Osteoblast (primary cell): ENCODE measurements at places on chromosomes 1 and 21. TPM values are rescaled to one million over a fixed set of nuclear protein-coding genes. Genes with fewer than 3 reads are reported as not detected.

GRCh38 chr1:223180731-223181321 is 37.8 kb upstream of the TLR5 start:
- no peaks in the 10 kb centered on the region for H3K36me3 ChIP-seq
- no peak for DNase-seq
- no peak overlapping the region for H3K4me3 ChIP-seq

- H3K4me3 ChIP-seq, result no peak overlapping the region
- no peaks in the 10 kb centered on the region for H3K36me3 ChIP-seq
- peak; percentile 35 for DNase-seq
- H3K4me1 ChIP-seq, result no peaks in the 10 kb centered on the region
Measured at GRCh38 chr1:7539769-7540175, 231.3 kb upstream of the VAMP3 start.

GRCh38 chr21:42941696-42942085 is 16.3 kb upstream of the ERVH48-1 start:
- no peaks in the 10 kb centered on the region for H3K27me3 ChIP-seq
- H3K27ac ChIP-seq, result no peak overlapping the region
- no peak for DNase-seq

DNA sequence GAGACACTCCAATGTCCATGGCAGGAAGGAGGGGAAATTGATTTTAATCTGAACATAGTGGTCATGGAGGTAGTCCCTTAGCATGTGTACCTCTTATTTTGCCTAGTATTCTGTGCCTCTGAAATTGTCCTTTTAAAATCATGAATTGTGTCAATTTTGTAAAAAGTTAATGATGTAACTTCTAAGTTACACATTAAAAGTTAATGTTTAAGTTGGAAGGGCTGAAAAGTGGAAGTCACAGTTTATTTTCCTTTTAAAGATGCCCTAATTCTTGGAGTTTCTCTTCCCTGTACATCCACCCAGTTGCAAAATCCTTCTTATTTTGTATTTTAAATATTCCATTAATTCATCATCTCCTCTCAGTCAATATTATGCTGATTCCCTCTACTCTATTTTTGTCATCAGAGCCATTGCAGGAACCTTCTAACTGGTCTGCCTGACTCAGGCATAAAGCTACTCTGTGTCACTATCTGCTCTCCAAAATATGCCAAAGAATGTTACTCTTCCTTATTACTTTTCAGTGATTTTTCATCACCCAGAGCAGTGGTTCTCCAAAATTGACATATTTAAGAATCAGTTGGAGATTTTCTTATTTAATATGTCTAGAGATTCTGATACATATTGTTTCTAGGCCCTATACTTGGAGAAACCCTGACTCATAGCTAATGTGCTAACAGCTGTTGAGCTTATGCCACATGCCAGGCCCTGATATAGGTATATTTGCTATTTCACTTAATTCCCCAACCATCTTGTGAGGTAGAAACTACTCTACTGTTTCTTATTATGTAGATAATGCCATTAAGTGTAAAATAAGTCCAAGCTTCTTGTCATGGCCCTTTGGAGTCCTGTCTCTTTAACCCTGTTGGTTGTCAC is 5.1 kb downstream of the HOOK1 start:
- no peaks in the 10 kb centered on the region for H3K4me1 ChIP-seq
- no peak overlapping the region for H3K4me3 ChIP-seq
- no peaks in the 10 kb centered on the region for H3K36me3 ChIP-seq
- no peak overlapping the region for H3K27ac ChIP-seq

DNA sequence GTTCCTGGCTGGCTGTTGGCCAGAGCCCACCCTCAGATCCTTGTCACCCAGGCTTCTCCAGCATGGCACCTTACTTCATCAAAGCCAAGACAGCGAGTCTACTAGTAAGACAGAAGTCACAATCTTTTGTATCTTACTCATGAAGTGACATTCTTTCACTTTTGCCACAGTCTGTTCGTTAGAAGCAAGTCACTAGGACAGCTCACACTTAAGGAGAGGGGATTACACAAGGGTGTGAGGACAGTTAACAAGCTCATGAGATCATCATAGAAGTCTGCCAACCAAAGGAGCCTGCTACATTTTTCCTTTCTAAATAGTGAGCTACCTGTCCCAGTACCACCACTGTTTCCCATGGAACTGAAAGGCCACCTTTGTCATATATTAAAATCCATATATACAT is 61.5 kb downstream of the PACC1 start:
- H3K4me3 ChIP-seq, result no peak overlapping the region
- no peak overlapping the region for H3K27ac ChIP-seq
- peaks cover 10% of the 10 kb centered on the region for H3K36me3 ChIP-seq
- H3K27me3 ChIP-seq, result no peaks in the 10 kb centered on the region
- DNase-seq, result no peak

GRCh38 chr1:226995365-226996332 is 55.6 kb downstream of the COQ8A start:
- no peaks in the 10 kb centered on the region for H3K4me1 ChIP-seq
- H3K4me3 ChIP-seq, result no peak overlapping the region
- H3K27ac ChIP-seq, result no peak overlapping the region
- peaks cover 12% of the 10 kb centered on the region for H3K36me3 ChIP-seq
- H3K27me3 ChIP-seq, result no peaks in the 10 kb centered on the region
- DNase-seq, result no peak

DNA sequence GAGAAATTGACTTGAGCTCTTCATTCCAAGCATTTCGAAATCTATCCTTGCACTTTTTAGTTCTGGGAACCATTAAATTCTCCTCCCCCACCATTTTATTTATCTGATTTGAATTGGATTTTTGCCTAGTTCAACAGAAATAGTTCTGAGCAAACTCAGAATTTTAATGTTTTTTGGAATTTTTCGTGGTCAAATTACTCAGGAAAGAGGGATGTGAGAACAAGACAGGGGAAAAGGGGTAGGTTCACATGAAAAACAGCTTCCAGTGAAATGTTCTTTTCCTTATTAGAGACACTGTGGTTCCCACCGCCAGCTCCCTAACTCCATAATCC is 5.7 kb upstream of the ZNF697 start:
- H3K4me3 ChIP-seq, result no peak overlapping the region
- peaks cover 3% of the 10 kb centered on the region for H3K27me3 ChIP-seq
- H3K27ac ChIP-seq, result no peak overlapping the region

DNA sequence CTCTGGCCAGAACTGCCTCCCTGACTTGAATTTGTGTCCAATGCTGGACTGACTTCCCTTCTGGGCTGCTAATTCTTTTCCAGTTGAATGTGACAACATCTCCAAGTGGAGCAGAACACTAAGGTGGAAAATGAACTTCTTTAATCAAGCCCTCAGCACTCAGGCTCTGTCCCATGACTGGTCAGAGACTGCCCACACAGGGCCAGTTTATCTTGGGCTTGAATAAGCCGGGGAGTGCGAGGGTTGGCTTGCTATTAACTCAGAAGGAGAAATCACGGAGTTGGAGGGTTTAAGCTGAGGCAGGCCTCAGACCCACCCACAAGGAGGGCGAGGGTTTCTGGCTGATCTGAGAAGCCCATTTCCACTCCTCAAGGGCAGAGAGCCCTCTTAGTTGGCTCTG is 12.4 kb downstream of the KCNA10 start:
- H3K27ac ChIP-seq, result no peak overlapping the region
- no peak overlapping the region for H3K4me3 ChIP-seq

DNA sequence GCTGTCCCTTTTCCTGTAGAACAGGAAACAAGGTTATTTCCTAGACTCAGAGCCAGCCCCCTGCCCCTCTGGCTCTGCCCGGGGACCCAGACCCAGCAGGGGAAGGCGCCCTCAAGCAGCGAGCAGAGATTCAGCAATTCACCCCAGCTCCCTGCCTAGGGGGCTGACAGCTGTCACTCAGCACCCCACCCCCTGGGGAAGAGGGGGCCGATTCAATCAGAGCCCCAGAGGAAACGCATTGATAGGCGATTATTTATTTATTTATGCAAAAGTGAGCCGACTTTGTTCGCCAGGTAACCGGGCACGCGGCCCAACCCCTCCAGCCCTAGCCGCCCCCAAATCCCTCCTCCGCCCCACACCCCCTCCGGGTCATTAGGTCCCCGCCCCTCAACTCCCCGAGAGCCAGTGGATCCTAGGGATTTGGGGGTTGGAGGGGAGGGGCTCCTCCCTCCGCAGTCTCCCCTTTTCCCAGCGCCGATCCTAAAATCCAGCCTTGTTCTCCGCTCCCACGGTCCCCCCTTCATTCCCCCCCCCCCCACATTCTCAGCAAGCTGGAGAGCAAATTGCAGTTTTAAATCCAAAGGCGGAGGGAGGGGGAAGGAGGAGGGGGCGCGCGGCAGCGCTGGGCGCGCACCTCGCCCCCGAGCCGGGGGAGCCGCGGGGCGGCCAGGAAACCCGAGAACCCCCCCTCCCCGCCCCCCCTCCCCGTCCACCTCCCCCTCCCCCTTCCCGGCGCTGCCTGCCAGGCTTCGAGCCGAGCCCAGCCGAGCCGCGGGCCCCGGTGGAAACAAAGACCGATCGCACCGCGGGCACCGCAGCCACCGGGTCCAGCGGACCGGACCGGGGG is 1.3 kb downstream of the AHDC1 start:
- H3K4me1 ChIP-seq, result peaks cover 41% of the 10 kb centered on the region
- peak overlapping the region; percentile 87 for H3K4me3 ChIP-seq
- no peaks in the 10 kb centered on the region for H3K27me3 ChIP-seq

GRCh38 chr1:24294716-24295371 is 24.3 kb upstream of the GRHL3 start:
- peak overlapping the region; percentile 72 for H3K27ac ChIP-seq
- peaks cover 17% of the 10 kb centered on the region for H3K4me1 ChIP-seq
- peaks cover 14% of the 10 kb centered on the region for H3K27me3 ChIP-seq

- H3K4me3 ChIP-seq, result no peak overlapping the region
- H3K27ac ChIP-seq, result no peak overlapping the region
Measured at GRCh38 chr1:203422656-203423055, 53.0 kb upstream of the PRELP start.

DNA sequence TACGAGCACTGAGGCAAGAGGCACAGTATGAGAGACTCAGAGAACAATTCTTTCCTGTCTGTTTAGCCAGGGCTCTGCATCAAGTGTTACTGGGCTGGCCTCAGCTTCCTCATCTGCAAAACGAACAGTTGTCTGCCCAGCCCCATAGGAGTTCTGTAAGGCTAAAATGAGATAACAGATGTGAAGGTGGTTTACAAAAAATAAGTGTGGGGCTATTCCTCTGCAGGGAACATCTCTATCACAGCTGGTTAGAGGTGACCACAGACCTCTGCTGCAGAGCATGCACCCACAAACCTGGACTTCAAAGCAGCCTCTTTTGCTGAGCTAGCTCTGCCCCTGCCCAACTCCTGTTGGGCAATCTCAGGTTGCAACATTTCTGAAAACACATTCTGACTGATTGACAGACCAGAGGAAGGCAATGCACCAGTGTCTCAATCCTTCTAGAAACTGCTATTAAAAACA is 10.5 kb upstream of the OLIG1 start:
- no peak overlapping the region for H3K27ac ChIP-seq
- H3K36me3 ChIP-seq, result no peaks in the 10 kb centered on the region
- DNase-seq, result no peak
- peaks cover 50% of the 10 kb centered on the region for H3K27me3 ChIP-seq

DNA sequence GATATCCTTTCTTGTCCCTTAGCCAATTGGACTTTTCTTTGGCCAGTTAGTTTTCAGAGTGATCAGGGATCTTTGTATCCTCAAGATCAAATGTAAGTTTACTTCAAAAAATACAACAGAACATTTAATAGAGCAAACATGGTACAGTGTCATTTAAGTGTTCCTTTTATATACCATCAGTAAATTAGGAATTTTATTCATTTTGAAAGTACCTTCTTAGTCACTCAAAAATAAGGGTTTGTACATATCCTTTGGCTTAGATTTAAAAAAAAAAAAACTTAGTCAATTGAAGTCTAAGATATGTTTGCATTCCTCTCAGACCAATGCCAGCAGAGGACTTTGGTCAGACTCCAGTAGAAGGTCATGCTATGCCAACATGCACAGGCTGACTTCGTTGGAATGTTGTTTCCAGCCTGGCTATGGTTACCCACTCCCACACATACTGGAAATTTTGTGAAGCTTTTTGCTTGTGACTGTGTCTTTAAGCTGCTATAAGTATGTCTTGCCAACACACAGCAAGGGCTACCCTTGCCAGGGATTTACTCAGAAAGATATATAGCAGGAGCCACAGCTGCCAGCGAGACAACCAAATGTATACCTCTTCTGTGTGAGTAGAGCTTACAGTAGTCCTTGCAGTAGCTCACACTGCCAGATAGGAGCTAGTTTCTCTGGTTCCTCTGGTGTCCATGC is 81.5 kb upstream of the LRIF1 start:
- no peaks in the 10 kb centered on the region for H3K36me3 ChIP-seq
- no peak overlapping the region for H3K27ac ChIP-seq
- peaks cover 11% of the 10 kb centered on the region for H3K4me1 ChIP-seq
- peak; percentile 56 for DNase-seq
- H3K4me3 ChIP-seq, result no peak overlapping the region

ATP6V1G3 gene
- total RNA-seq, result 0.36 TPM in 1 of 2 replicates, not detected in the other

CRYAA gene
- total RNA-seq, result not detected in 2 replicates

OR2G6 gene
- not detected in 2 replicates for total RNA-seq

SH2D1B gene
- not detected in 2 replicates for total RNA-seq
